ENCODE measurements at places on chromosomes 12 and 14.

GRCh38 chr12:93048656-93049055 lies 119.6 kb upstream of the EEA1 start:
- DNase-seq, result no peak

DNA sequence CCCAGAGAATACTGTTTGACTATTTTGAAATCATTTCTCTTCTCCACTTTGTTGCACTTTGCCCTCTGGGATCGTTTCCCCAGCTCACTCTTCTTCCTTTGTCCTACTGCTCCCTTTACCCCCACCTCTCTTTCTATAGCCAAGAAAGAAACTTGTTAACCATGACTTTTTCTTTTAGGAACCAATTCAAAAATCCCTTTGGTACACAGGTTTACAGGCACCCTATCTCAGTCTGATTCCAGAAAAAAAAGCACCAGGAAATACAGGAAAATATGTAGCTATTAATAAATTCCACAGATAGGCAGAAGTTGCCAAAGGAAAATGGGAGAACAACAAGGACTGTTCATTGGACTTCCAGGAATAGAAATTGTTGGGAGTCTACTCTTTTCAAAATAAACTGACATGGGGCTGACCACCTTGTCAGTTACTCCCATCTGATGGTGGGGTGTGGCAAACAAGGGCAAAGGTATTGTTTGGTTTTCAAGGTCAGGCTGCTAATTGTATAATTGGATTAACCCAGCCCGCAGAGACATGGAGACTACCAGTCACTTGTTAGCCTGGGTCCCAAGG lies 82.4 kb downstream of the CRADD start:
- DNase-seq, result no peak

- DNase-seq, result no peak
These were observed 70.3 kb downstream of the COX16 start for GRCh38 chr14:70289138-70289537.

DNA sequence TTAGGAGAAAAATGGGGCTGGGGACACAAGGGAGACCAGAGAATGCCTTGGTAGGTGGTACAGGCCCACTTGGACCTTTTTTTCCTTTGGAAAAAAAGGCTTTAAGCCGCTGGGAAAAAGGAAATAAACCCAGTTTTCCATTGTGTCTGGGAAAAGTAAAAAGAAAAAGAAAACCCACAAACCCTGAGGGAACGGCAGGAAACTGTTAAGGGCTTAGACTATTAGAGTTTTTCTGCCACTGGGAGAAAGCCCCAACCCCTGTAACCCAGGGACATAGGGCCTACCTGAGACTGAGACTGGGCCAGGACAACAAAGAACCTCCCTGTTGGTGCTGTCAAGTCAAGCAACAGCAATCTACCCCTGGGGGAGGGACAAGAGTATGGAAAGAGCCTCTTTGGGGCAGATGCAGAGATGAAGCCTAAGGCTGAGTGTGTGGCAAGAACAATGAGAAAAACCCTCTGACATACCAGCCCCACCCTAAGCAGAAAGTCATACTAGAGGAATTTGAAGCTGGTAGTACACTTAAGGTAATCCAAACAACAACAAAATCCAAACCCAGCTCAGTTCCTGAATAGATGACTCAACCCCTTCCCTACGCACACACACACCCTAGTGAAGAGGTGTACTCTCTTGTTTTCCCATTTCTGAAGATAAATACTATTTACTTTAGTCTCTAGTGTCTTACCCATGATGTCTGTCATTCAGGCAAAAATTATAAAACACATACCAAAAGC lies 22.8 kb downstream of the ATF1 start:
- no peak for DNase-seq

GRCh38 chr12:51822956-51823355 lies 25.6 kb downstream of the FIGNL2 start:
- DNase-seq, result no peak

- no peak for DNase-seq
These were observed 319.0 kb downstream of the FOXG1 start for GRCh38 chr14:29085546-29085945.

All from ascending aorta (tissue), 2 donors.